NCI-H1105 (cell line): ENCODE measurements at places on chromosomes 13 and 19.

GRCh38 chr19:49422407-49423070 is 702 bp downstream of the PTH2 start:
- peak; percentile 17 for DNase-seq

- DNase-seq: no peak
These were observed 96.0 kb downstream of the CAB39L start for GRCh38 chr13:49347650-49348385.

GRCh38 chr13:39603424-39603947 is 493 bp upstream of the LHFPL6 start:
- no peak for DNase-seq

DNA sequence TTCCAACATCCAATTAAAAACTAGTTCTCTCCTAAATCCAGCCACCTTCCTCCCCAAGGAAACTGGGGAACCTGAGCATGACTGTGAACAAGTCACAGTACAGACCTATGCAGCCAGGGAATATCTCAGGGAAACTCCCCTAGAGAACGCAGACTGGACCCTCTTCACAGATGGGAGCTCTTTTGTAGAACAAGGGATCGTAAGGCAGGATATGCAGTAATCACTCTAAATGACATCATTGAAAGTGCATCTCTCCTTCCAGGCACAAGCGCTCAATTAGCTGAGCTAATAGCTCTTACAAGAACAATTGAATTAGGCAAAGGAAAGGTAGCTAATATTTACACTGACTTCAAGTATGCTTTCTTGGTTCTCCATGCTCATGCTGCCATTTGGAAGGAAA is 1331.7 kb downstream of the UQCRFS1 start:
- DNase-seq: no peak

GRCh38 chr13:75461314-75461713 is 20.7 kb downstream of the TBC1D4 start:
- no peak for DNase-seq
